Right lung (tissue), 10 donors: ENCODE measurements at places on chromosomes 2 and 18. TPM values are rescaled to one million over a fixed set of nuclear protein-coding genes. Genes with fewer than 3 reads are reported as not detected.

- DNase-seq = no peak
These were observed 90.1 kb upstream of the TGFA start for GRCh38 chr2:70643715-70644114.

- DNase-seq = no peak
These were observed 660.6 kb downstream of the RNF144A start for GRCh38 chr2:7577769-7578168.

GRCh38 chr18:2570772-2571199 is 519 bp downstream of the METTL4 start:
- no peak for DNase-seq

DNA sequence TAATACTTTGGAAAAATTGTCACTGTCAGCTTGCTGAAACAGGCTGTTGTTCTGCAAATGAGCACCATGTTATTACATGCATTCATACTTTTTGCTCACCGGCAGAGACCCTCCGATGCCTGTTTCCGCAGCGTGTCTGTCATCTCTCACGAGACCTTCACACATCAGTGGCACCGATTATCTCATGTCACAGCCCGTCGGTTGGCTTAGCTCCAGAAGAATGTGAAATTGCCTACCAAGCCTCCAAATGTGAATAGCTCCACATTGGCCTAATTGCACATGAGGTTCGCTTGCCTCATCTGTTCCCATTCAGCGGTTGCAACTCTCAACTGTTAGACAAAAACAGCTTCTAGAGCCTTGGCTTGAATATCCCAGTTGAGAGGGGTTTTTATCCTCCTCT is 233.0 kb downstream of the ACTR3 start:
- no peak for DNase-seq

- DNase-seq = no peak
These were observed 250.2 kb downstream of the OTX1 start for GRCh38 chr2:63300835-63301234.

DNA sequence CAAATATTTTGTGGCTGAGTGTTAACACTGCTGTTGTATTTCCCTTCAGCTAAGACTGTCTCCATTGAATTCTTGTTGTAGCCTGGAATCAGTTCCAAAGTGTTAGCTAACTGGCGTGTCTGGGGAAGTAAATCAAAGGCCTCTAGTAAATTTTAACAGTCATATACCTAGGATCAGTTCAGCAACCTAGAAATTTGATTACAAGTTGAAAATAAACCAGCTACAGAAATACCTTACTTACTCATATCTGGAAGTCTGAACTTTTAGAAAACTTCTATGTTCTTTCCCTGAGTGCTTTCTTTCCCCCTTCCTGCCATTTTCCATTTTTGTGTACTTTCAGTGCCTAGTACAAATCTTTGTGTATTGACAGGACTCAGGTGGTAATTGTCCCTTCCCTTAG is 396.7 kb upstream of the DCC start:
- no peak for DNase-seq

DNA sequence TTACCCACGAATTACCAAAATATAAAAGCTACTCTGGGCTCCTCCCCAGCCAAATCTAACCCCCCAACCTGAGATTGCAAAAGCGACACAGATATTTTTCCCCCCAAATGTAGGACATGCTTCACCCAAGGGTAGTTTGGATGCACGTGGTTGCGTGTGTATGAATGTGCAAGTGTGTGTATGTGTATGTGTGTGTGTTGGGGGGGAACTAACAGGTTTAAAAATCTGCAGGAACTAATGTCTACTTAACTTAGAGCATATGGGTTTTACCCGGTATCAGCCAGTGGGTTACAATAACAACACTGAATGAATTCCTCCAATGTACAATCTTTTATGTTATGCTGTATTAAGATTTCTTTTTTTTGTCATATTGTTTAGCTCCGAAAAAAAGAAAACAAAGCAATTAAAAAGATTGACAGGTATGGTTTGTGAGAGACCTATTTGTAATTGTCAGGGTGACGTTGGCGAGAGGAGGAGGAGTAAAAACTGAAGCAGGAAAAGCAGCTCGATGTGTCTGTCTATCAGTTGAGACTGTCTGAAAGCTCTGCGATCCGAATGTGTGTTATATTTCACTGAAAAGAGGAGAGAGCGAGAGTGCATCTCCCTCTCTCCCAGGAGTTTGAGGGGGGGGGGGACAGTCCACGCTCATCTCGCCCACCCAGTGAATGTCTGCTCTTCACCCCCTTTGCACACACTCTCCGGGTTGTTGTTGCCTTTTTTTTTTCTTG is at the start of gene TSHZ1:
Gene TSHZ1, plus strand, starts transcription at position 524 of the 728 bp plus-strand sequence. CDS start 1,080 bp downstream, outside the sequence.
- DNase-seq = peak; percentile 81

- no peak for DNase-seq
These were observed 188.6 kb upstream of the GATA6 start for GRCh38 chr18:21980744-21981143.

- DNase-seq = no peak
These were observed 26.6 kb downstream of the CDKL4 start for GRCh38 chr2:39217192-39217550.

DNA sequence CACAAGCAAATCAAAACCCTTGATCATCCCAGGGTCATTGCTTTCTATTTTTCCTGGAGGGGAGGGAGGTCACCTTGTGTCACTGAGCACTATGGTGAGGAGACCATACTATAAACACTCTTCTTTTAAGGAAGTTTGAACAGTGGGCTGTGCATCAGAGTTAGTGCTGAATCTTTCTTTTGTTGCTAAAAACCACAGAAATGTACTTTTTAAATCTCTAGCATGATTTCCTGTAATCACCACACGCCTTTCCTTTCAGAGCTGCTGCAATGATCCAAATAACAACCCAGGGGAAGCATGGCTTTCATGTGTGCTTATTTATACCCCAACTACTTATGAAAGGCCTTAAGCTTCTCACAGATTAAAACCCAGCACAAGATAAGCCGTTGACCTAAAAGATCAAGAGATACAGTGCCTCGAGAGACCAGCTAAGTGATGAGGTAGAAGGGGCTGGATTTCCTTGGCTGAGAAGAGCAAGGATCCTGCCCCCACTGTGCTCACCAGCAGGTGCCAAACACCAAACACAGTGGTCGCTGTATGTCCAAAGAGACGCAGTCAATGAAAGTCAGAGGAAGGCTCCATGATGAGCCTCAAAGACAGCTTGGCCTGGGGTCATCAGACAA is 34.7 kb downstream of the TRABD2A start:
- DNase-seq = no peak

DNA sequence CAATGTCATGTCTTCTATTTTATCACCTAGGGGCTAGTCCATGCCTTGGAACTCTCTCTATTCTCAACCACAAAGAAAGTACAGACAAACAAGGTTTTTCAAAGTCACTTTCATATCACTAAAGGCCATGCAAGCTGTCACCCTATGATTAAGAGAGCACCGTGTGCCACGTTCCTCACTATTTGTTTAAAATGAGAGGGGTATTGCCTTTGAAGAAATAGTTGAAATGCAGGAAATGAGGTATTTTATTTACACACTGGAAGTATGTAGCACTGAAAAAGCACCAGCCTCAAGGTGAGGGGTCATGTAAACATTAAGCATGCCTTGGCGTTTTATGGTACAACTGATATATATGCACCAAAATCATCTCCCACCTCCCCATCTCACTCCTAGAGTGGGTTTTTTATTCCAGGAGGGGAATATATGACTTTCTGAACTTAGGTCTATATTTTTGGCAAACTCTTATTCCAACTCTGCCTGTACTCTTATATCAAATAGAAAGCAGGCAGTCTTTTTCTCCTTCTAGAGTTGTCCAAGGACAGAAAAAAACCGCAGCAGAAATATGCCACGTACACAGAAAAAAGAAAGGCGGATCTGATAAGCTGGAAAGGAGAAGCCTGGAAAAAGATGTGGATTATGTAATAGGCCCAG is 53.5 kb downstream of the VSNL1 start:
- peak; percentile 26 for DNase-seq

GRCh38 chr2:233381638-233381995 is 27.3 kb downstream of the DGKD start:
- DNase-seq = no peak

DNA sequence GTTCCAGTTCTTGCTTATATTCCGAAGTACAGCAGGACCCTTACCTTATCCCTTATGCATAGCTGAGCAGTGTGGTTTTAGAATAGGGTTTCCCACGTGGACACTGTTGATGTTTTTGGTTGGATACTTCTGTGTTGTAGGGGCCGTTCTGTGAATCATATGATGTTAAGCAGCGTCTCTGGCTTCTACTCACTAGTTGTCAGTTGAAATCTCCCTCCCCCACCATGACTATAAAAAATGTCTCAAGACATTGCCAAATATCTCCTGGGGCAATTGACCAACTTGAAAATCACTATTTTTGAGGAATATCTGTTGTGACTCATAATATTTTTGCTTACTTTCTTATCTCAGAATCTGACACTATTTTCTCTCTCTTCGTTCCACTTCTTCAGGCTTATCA is 713.7 kb downstream of the TSN start:
- no peak for DNase-seq

DNA sequence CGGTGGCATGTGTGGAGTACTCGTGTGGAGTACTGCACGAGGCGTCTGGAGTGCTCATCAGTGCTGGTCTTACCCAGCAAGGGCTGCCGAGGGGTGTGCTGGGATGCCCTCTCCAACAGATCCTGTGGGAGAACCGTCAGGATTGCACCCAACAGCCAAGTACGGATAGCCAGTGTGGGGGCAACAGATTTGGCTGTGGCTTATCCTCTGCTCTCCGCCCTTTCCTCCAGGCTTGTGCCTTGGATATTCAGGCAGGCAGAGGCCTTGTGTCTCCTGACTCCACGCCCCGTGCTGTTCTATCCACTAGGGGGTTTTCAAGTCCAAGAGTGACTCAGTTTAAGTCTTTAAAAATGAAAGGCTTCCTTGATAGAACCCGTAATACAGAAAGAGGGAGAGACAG is 321.0 kb upstream of the HS6ST1 start:
- no peak for DNase-seq

DNA sequence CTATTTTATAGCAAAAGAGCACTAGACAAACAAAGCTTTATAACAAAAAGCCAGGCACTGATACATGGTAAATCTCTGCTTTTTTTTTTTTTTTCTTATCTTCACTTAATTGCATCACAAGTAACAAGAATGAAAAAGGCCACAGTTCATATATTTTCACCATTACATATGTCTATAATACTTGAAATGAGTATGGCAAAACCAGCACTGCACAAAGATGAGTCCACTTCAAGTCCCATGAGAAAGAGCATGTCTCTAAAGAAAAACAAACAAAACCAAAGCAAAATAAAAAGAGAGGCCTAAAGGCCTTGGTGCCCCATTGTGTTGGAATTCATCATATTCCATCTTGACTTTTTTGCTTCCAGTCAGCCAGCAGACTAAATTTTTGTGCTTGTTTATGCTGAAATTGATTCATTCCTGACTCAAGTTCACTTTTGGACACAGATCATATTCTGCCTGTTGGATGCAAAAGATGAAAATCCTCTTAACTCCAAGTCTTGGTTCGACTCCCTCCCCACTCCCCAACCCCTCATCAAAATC is 264.9 kb upstream of the CCDC68 start:
- DNase-seq = no peak

Gene MPP4
- 0.10 TPM for polyA plus RNA-seq

Gene VIL1
- polyA plus RNA-seq = 1.7 TPM

Gene HOXD9
- 0.44 TPM for polyA plus RNA-seq

Gene GPR39
- polyA plus RNA-seq = 3.3 TPM

Gene UBE2E3
- 142 TPM for polyA plus RNA-seq

Gene PDE1A
- 14.1 TPM for polyA plus RNA-seq

Gene SP140L
- polyA plus RNA-seq = 11.8 TPM

Gene RBM44
- polyA plus RNA-seq = 0.94 TPM

Gene WNT6
- polyA plus RNA-seq = not detected

Gene DLGAP1
- 1.8 TPM for polyA plus RNA-seq

Gene SERPINB5
- not detected for polyA plus RNA-seq

Gene TMEM200C
- polyA plus RNA-seq = 3.2 TPM

Gene UGT1A3
- not detected for polyA plus RNA-seq

Gene BOK
- polyA plus RNA-seq = 35.3 TPM
